ENCODE measurements at places on chromosomes 3 and 15. TPM values are rescaled to one million over a fixed set of nuclear protein-coding genes. Genes with fewer than 3 reads are reported as not detected.
A peak's percentile ranks its signal among the peaks of the same experiment; 100 is the strongest.

- H3K27ac ChIP-seq = no peak overlapping the region
- H3K27me3 ChIP-seq = no peaks in the 10 kb centered on the region
- H3K36me3 ChIP-seq = no peaks in the 10 kb centered on the region
- H3K4me1 ChIP-seq = no peaks in the 10 kb centered on the region
These were observed 127.2 kb upstream of the STT3B start for GRCh38 chr3:31405515-31405914.

DNA sequence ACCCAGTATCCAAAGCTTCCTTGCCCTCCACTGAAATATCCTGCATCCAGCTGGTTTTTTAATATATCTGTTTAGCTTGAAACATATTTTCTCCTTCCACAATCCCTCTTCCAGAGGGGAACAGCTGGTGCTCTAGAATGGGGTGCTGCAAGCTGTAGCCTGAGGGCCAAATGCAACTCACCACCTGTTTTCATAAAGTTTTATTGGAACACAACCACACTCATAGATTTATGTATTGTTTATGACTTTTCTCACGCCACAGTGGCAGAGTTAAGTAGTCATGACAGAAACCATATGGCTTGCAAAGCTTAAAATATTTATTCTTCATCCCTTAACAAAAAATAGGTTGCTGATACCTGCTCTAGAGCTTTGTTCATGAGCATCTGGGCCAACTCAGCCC, 298.7 kb downstream of the CLSTN2 start:
- H3K36me3 ChIP-seq = no peaks in the 10 kb centered on the region
- H3K27ac ChIP-seq = no peak overlapping the region
- no peak for DNase-seq
- no peaks in the 10 kb centered on the region for H3K27me3 ChIP-seq
- no peaks in the 10 kb centered on the region for H3K4me1 ChIP-seq

DNA sequence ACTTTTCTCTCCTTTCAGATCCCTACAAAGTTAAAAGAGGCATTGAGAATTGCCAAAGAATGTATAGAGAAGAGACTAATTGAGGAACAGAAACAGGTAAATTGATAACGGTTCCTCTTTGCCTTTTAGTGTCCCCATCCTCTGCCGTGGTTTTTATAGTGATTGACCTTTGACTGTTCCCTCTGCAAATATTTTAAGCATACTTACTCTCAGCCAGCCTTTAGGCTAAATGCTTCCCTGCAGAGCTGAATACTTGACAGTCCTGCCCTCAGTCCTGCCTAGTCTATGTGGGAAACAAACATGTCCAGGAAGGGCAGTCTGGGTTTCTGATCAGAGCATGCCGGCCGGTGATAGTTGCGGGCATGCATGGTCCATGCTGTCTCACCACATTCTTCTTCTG, 24.7 kb downstream of the PDHB start:
- H3K4me3 ChIP-seq = no peak overlapping the region
- no peaks in the 10 kb centered on the region for H3K27me3 ChIP-seq
- H3K4me1 ChIP-seq = peaks cover 3% of the 10 kb centered on the region
- H3K27ac ChIP-seq = no peak overlapping the region
- no peak for DNase-seq

GRCh38 chr3:155502630-155503029, 209.1 kb upstream of the STRIT1 start:
- peaks cover 20% of the 10 kb centered on the region for H3K36me3 ChIP-seq
- H3K4me3 ChIP-seq = no peak overlapping the region
- no peak overlapping the region for H3K27ac ChIP-seq
- DNase-seq = no peak

DNA sequence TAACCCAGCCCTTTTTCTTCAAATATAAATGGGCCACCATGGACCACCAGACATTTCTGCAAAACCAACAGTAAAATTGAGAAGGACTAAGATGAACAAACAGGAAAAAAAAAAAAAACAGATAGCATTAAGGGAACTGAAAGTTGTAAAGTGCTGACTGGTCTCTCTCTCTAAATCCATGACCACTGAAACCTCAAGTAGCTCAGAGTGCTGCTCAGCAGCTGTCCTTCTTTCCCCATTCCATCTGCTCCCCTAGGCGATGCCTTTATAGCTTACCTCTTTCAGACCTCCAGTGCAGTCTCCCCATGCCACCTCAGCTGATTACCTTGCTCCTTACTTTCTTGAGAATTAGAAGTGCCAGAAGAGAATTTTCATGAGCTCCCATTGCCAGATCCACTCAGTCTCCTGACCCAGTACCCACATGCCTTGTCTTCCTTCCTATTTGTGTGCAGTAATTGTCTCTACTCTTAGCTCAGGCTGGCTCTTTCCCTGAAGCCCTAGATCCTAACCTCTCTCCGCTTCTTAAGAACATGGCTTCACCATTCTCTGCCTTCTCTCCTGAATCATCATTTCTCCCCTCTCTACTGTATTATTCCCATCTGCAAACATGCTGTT, 23.9 kb upstream of the XIRP1 start:
- no peak overlapping the region for H3K4me3 ChIP-seq
- H3K27me3 ChIP-seq = no peaks in the 10 kb centered on the region

GRCh38 chr3:193702967-193703366, 110.0 kb downstream of the OPA1 start:
- H3K4me3 ChIP-seq = no peak overlapping the region
- no peak overlapping the region for H3K27ac ChIP-seq
- H3K4me1 ChIP-seq = no peaks in the 10 kb centered on the region

DNA sequence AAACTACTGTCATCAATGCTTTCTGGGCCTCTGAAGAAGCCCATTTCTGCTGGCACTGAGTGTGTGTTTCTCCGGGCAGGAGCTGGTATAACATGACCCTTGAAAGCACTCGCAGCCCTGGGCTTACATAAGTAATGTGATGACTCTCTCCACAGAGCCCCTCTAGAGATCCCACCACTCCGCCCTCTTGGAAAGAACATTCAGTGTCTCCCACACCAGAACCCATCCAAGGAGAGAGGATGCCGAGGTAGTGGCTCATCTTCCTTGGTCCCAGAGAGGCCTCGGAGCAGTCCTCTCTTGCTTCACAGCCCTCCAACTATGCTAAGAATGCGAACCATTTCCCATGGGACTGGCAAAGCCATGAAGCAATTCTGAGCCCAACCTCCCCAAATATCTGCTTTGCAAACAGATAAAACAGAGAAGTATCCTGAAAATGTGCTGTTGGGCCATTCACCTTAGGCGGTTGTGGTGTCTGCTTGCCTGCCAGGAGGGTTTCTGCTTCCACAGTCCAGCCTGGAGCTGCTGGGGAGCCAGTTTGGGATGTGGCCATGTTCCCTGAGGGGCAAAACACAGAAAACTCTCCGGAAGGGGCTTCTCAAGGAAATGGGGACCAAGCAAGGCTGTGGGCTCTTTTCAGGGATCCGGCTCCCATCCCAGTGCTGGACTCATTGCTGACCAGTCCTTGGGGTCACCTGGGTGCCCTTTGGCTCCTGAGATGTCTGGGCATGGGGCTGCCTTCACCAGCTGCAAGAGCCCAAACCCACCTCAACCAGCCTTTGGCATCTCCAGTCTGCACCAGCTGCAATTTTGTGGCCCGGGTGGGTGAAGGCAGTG, 47.3 kb downstream of the AMOTL2 start:
- DNase-seq = peak; percentile 73
- peaks cover 54% of the 10 kb centered on the region for H3K4me1 ChIP-seq
- H3K4me3 ChIP-seq = no peak overlapping the region
- H3K27me3 ChIP-seq = no peaks in the 10 kb centered on the region

DNA sequence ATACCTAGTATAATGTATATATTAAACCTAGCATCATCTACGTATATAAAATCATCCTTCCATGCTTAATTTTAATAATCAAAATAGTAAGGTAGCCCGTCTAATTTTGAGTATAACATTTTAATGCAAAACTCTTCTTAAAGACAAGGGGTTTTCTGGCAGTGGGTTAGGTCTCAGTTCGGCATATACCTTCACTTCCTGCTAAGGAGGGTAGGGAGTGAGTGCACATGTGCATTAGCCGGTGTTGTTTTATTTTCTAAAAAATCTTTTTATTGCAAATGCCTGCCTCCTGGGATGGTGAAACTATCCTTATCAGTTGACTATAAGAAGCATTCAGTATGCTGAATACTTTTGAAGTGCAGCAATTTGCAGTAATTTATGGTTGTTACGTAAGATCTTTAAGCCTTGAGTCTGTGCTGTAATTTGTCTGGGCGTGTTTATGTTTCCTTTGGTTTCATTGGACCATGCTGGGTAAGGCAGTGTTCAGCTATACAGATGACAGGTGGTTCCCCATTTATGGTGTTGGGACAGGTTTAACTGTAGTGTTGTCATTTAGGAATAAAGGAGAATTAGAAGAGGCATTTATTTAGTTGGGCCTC, 11.7 kb downstream of the ARHGEF26 start:
- H3K4me3 ChIP-seq = no peak overlapping the region
- H3K27ac ChIP-seq = no peak overlapping the region
- peaks cover 80% of the 10 kb centered on the region for H3K4me1 ChIP-seq
- no peaks in the 10 kb centered on the region for H3K27me3 ChIP-seq

GRCh38 chr3:31219131-31219843, 313.4 kb upstream of the STT3B start:
- H3K4me3 ChIP-seq = no peak overlapping the region
- H3K4me1 ChIP-seq = no peaks in the 10 kb centered on the region
- no peak for DNase-seq
- H3K27ac ChIP-seq = no peak overlapping the region
- no peaks in the 10 kb centered on the region for H3K27me3 ChIP-seq

GRCh38 chr3:185646382-185647133, 60.5 kb downstream of the SENP2 start:
- no peak for DNase-seq
- H3K27ac ChIP-seq = no peak overlapping the region
- peaks cover 6% of the 10 kb centered on the region for H3K27me3 ChIP-seq
- peaks cover 18% of the 10 kb centered on the region for H3K36me3 ChIP-seq
- H3K4me3 ChIP-seq = no peak overlapping the region
- no peaks in the 10 kb centered on the region for H3K4me1 ChIP-seq

- H3K36me3 ChIP-seq = no peaks in the 10 kb centered on the region
- peaks cover 12% of the 10 kb centered on the region for H3K4me1 ChIP-seq
- peak; percentile 77 for DNase-seq
- no peak overlapping the region for H3K4me3 ChIP-seq
- no peak overlapping the region for H3K27ac ChIP-seq
- H3K27me3 ChIP-seq = no peaks in the 10 kb centered on the region
These were observed 259.2 kb upstream of the CCDC54 start for GRCh38 chr3:107117922-107118536.

- H3K27ac ChIP-seq = peak overlapping the region; percentile 99
- DNase-seq = peak; percentile 36
- H3K27me3 ChIP-seq = no peaks in the 10 kb centered on the region
- H3K36me3 ChIP-seq = peaks cover 10% of the 10 kb centered on the region
These were observed 705 bp downstream of the NIPA2 start for GRCh38 chr15:22839046-22839695.

DNA sequence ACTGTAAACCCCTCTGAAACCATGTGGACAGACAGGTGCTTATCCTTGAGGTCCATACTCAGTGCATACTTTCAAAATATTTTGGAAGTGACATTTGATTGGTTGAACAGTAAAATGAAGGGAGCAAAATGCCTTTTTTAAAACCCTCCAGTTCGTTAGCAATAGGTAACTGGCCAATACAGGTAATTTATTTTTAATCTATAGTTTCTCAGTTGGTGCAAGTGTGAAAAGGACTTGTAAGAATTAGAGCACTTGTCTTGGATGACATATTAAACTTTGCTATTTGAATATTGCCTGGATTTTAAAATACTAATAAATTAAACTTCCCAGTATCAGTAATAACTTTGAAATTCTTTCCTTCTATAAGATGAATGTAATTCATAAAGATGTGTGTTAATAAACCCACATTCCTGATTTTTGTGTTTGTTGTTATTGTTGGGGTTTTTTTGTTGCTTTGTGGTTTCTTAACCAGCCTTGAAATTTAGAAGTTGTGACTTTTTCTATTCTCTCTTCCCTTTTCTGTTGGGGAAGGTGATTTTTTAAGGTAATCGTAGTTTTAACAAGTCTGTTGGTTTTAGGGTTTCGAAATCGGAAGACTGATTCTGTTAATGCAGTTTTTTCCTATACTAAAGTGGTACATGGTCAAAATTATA, 90.0 kb downstream of the STT3B start:
- H3K4me3 ChIP-seq = no peak overlapping the region
- H3K36me3 ChIP-seq = peaks cover 78% of the 10 kb centered on the region
- no peak overlapping the region for H3K27ac ChIP-seq
- H3K4me1 ChIP-seq = no peaks in the 10 kb centered on the region
- no peak for DNase-seq
- H3K27me3 ChIP-seq = no peaks in the 10 kb centered on the region

GRCh38 chr3:58640700-58641372, 25.7 kb downstream of the FAM3D start:
- H3K27ac ChIP-seq = no peak overlapping the region
- peak; percentile 83 for DNase-seq
- no peak overlapping the region for H3K4me3 ChIP-seq

DNA sequence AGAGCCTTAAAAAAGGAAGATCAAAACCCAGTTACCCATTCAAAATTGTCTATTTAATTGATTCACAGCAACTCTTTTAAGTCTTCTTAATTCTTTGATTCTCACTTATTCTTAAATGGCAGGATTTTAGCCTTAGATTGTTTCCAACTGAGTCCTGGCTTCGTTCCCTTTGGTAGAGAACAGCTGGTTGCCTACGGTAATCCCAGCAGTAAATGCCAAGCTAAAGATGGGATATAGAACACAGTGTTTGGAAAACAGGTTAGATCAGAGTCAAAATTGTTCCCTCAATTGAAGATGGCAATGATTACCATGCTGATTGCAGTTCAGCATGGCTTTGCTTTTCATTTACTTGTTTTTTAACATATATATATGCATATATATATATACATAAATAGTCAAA, 300.9 kb downstream of the PYDC2 start:
- no peak overlapping the region for H3K4me3 ChIP-seq
- H3K36me3 ChIP-seq = no peaks in the 10 kb centered on the region
- no peak overlapping the region for H3K27ac ChIP-seq
- DNase-seq = no peak

DNA sequence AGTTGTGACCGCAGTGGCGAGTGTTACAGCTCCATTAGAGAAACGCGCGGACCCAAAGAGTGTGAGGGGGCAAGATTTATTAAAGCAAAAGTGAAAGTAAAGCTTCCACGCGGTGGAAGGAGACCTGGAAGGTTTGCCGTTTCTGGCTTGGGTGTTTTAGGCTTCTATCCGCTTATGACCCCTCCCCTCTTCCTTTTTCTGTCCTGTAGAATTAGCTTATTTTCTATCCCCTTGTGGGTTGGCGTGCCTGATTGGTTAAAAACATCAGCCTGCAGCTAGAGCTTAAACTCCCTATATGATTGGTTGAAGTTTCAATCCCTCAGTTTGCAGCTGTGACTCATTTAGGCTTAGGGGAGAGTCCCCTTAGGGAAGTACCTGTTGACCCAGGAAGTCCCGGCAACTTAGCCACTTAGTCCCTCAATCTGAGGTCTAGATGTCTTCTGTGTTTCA, 39.6 kb downstream of the C3orf38 start:
- no peaks in the 10 kb centered on the region for H3K36me3 ChIP-seq
- no peak overlapping the region for H3K27ac ChIP-seq
- no peaks in the 10 kb centered on the region for H3K4me1 ChIP-seq
- no peaks in the 10 kb centered on the region for H3K27me3 ChIP-seq

The GOLGA6L7 gene
- total RNA-seq = not detected

The FAM43A gene
- total RNA-seq = 6.4 TPM

The ZIC1 gene
- not detected for total RNA-seq

The ANKUB1 gene
- total RNA-seq = not detected

The TPM1 gene
- total RNA-seq = 1,738 TPM

The ACP3 gene
- total RNA-seq = 10.3 TPM

The GCHFR gene
- total RNA-seq = 11.7 TPM

The TRIM42 gene
- total RNA-seq = not detected

The SORD gene
- 5.5 TPM for total RNA-seq

The SLC2A2 gene
- 2.9 TPM for total RNA-seq
